Mesenchymal stem cell (in vitro differentiated cells and primary cell): ENCODE measurements at places on chromosomes 6 and 20.
A peak's percentile ranks its signal among the peaks of the same experiment; 100 is the strongest.

GRCh38 chr6:151413372-151414145 is 22.2 kb upstream of the ZBTB2 start:
- no peak for DNase-seq

DNA sequence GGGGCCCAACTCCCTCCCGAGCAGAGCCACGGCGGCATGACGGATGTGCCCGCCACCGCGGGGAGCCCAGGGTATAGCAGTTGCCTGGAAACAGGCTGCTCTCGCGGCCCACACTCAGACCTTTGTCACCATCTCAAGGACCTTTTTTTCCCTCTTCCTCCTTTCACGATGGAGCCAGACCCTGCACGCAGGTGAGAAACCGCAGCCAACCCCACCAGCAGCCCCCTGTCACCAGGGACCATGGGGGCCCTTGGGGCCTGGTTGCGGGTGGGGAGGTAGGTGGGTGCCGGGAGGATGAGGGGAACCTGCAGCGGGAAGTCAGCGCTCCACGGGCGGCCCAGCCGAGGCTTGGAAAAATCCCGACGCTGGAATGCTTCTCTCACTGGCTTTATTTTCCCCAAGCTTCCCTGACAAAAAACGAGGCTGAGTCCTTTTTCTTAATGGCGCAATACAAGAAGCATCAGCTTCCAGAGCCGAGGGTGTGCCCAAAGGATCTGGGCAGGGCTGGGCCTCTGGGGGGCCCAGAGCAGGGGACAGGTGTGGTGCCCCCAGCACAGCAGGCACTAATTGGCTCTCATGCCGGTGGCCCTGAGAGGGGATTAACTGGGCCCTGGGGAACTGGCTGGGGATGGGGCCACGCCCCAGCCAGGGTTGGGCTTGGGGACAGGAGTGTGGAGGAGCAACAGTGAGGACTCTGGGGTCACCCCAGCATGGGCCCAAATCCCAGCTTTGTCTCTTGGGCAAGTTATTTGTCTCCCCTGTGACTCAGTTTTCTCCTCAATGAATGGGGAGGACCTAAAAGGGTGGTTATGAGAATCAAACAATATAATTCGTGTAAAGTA is 23.9 kb downstream of the NOL4L start:
- DNase-seq = peak; percentile 30

DNA sequence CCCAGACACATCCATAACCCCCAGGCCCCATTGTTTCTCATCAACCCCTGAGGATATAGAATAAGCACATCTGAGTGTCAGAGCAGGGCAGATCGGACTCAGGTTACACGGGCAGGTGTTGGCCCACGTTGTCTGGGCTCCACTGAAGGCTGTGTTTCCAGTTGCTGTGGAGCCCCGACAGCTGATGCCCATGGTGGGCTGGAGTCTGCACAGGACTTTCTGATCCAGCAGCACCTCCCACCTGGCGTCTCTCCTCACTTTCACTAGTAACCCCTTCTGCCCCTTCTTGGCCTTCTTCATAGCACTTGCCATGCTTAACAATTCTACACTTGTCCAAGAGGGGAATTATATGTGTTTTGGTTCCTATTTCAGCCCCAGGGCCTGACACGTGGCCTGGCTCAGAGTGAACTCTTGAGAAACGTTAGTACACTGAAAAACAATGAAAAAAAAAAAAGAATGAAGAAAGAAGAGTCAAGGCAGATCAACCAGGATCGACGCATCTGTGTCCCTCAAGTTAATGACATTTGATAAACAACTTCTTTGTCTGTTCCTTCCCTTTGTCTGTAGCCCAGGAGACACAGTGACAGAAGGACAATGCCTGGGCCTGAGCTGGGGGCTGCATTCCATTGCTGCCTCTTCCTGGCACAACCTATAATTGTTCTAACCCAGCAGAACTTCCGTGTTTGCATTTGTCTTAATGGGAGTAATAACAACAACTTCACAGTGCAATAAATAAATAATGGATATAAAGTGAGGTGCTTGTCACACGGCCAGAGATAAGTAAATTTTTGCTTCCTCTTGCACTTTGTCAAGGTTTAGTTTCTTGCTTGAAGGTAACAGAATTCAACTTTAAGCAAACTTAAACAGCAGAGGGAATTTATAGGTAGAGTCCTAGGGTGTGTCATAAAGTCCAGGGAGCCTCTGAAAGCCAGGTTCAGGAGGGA is 224.2 kb upstream of the SSTR4 start:
- no peak for DNase-seq

- DNase-seq = no peak
Measured at GRCh38 chr6:165181951-165182414, 127.4 kb downstream of the C6orf118 start.

DNA sequence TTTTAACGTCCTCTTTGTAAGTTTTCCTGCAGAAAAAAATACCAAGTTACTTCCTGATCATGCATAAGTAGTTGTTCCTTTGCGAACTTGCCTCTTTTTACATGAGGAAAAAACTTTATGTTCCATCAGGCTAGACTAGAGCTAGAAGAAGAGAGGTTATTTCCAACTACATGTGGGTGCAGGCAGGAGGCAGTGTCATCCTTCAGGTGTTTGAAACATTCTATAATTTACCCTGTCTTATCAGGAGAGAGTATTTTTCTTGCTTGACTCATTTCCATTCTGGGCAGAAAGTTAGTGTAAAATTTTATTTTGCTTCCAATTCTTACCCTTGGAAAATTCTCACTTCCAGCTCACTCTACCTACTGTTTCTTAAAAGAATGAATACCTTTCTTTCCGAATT is 28.5 kb upstream of the EPHA7 start:
- no peak for DNase-seq

DNA sequence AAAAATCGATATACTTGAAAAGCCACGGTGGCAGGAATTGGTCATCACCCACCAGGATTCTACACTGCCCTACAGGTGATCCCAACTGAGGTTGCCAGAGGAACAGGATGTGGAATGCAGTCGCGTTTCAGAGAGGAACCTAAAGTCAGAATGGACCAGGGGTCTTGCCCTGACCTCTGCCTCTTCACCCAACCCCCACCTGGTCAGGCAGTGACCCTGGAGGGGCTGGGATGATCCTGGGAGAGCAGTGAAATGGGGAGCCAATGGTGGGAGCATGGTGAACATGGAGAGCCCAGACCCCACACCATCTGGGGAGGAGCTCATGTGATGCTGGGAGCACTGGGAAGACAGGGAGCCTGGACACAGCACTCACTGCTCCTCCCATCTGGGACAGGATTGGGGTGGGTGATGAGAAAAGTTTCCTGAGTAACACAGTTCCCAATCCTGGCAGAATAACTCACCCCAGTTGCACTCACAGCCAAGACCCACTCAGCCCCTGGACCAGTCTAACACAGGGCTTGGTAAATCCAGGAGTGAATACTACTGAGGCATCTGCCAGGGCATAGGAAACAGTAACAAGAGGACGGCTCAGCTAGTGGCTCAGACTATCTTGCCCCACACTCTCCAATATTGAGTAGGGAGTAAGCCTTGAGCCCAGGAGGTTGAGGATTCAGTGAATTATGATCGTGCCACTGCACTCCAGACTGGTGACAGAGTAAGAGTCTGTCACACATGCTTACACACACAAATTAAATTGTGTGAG is 1.7 kb upstream of the ULBP2 start:
- DNase-seq = no peak

- no peak for DNase-seq
Measured at GRCh38 chr6:125120054-125120590, 33.5 kb upstream of the TPD52L1 start.
